ENCODE measurements at places on chromosomes 16 and 17.

DNA sequence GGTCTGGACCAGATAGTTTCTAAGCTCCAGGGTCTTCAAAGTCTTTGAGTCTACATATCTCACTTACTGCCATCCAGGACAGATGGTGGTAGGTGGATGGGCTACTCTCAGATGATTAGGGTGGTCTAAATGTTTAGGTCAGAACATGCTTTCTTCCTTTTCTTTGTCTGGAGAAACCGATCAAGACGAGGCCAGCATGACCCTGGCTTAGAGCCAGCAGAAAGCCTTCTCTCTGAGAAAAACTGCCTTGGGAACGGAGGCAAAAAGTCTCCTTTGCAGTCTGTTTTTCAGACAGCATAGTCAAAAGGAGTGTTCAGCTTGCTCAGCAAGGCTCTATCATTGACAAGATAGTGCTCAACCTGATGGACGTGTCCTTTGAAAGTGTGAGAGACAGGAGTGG is 48.8 kb downstream of the SPACA3 start:
- no peak for DNase-seq

DNA sequence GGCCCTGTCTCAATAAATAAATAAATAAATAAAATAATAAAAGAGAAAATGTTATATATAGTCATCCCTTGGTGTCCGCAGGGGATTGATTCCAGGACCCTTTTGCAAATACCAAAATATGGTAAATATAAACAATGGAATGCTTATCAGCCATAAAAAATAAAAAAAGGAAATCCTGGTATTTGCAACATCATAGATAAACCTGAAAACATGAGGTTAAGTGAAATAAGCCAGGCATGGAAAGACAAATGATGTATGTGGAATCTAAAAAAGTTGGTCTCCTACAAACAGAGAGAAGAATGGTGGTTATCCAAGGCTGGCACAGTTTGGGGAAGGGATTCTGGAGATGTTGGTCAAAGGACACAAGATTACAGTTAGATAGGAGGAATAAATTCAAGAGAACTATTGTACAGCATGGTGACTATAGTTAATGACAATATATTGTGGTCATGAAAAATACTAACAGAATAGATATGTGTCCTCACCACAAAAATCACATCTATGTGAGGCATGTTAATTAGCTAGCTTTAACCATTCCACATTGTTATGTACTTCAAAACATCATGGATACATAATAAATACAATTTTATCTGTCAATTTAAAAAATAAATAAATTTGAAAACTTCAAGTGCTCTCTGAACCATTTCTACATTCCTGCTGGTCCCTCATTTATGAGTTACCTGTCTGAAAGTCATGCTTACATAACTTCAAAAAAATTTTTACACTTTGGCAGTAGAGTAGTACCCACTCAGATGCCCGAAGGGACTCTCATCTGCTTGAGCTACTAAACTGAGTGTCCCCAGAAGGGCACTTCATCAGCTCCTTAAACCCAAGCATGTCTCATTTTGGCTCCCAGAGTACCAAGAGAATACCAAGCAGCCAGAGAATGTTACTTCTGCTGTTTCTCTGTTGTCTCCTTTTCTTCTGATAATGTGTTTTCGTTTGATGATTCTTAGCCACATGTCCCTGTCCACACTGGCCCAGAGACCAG is 26.6 kb downstream of the N4BP1 start:
- no peak for DNase-seq

DNA sequence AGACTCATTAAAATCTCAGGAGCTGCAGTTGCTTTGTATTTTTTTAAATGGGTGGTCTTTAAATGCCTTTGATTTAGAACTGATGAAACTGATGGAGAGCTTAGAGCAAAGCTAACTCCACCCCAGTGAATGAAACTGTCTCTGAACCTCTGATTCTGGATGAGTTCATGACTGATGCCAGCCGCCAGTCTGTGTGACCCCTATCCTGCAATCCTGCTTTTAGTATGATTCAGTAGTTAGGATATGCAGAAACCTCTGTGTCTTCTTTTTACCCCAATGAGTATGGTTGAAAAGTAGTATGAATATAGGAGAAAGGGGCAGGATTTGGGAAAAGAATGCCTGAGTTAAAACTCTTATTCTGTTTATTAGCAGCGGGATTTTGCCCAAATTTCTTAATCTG is 12.3 kb upstream of the SALL1 start:
- DNase-seq = no peak

DNA sequence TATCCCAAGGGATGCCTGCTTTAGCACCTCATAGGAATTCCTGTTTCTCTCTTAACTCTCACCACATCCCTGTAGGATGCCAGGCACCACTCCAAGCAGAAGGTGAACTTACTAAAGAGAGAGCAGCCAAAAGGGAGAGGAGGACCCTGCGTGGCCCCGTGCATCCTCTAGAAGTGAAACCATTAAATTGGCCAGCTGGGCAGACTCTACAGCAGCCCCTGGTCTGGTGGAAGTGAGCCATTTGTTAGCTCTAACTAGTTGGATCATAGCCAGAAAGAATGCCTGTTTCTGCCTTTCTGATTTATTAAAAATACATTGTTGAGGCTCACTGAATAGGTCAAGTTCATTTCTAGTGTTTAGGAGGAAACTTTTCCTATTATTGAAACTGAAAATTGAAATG is 22.3 kb downstream of the TMEM11 start:
- DNase-seq = peak; percentile 46

- DNase-seq = no peak
Observed at GRCh38 chr17:75754378-75755204, 10.4 kb downstream of the GALK1 start.

DNA sequence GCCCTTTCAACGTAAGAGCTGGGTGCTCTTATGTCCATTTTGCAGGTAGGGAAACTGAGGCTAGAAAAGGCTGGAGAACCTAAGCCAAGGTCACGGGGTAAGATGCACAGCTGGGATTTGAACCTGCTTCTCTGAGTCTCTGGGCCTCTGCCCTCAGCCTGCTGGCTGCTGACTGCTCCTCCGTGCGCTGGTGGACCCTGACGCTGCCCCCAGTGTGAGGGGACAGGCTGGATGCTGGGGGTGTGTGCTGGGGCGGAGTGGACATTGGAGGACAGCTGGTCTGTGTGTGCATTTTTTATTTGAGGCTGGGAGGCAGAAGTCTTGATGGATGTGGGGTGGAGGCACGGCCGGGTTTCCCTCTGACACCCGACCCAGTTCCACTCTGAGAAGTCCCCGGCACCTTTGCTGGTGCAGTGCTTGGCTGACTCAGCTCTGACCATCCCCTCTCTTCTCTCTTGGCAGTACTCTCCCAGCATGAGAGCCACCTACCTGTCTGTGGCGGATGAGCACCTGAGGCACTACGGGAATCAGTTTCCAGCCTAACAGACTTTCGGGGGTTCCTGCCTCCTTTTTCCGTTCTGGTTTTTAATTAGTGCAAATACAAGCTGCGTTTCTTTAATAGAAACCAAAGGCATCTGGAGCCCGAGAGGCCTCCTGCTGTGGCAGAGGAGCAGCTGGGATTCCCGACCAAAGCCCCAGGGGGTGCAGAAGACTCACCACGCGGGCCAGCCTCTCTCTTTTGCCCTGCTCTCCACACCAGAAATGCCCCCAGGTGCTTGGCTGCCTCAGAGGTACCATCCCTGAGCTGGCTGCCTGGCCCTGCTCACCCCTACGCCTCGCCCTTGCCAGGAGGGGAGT is 14.1 kb upstream of the DNAI2 start:
- DNase-seq = no peak

GRCh38 chr16:29302976-29303375 is 103.5 kb downstream of the NPIPB11 start:
- DNase-seq = no peak

GRCh38 chr16:46774743-46775177 is 26.6 kb upstream of the MYLK3 start:
- no peak for DNase-seq

- no peak for DNase-seq
Observed at GRCh38 chr16:64751906-64752305, 370.0 kb downstream of the CDH11 start.

DNA sequence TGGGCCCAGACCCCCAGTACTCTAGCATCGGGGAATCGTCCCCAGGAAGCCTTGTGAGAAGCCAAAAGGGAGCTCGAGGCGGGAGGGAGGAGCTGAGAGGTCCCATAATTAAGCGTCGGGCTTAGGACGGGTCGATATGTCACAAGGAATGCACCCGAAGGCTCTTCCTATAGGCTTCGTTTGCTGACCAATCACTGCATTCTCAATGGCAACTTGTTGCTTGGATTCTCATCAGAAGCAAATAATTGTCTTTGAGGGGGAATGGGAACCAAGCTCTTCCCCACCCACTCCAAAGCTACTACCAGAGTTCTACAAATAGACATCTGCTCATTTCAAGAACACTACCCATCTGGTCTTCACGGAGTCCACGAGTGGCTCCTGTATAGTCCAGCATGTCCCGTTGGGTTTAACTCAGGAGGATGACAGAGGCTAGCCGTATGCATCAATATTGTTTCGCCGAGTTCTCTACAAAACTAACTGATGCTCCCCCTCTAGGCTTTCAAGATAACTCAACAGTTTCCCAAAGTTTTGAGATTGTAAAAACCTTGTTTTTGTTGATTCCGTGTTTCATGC is 628 bp upstream of the BLMH start:
- no peak for DNase-seq

DNA sequence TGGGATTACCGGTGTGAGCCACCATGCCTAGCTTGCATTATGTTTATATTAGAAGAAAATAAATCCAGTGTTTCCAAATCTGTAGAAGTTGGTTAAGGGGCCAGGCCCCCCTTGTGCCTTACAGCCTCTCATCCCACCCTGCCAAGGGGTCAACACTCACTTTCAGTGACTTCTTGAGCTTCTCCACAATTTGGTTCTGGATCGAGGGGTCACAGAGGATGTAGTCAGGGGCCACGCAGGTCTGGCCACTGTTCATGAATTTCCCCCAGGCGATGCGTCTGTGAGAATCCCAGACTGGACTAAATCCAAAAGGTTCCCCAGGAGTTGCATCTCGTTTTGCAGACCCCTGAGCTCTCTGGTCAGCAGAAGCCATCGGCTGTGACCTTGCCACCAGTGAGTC is 7.2 kb downstream of the ALDH3A1 start:
- no peak for DNase-seq

DNA sequence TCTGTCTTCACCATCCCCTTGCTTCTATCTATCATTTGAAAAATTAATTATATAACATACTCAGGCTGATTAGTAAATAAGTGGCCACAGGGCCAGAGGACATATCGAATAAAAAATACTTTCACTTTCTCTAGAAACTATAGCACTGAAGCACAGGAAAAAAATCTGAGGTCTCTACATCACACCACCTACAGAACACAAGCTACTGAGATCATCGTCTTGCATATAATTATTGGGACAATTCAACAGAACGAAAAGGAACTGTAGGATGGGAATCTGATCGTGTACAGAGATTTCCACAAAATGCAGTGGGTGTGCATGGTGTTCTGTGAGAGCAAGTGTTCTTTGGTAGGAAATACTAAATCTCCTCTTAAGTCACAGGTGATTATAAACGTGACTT is 289.6 kb upstream of the ERCC4 start:
- DNase-seq = no peak

- no peak for DNase-seq
Observed at GRCh38 chr16:51880776-51881175, 666.2 kb downstream of the TOX3 start.

DNA sequence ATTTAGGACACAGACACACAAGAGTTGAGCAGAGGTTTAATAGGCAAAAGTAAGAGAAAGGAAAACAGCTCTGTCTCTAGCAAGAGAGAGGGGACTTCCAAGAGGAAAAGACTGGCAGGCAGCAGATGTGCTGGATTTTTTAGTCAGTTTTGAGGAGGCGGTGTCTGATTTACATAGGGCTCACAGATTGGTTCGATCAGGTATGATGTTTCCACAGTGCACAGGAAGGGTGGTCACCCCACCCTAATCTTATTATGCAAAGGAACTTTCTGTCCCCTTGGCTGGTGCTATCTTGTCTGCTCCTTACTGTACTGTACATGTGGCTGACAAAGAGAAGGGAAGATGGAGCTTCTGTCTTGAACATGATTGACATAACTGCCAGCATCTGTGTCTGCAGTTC is 25.3 kb downstream of the BFAR start:
- peak; percentile 67 for DNase-seq

DNA sequence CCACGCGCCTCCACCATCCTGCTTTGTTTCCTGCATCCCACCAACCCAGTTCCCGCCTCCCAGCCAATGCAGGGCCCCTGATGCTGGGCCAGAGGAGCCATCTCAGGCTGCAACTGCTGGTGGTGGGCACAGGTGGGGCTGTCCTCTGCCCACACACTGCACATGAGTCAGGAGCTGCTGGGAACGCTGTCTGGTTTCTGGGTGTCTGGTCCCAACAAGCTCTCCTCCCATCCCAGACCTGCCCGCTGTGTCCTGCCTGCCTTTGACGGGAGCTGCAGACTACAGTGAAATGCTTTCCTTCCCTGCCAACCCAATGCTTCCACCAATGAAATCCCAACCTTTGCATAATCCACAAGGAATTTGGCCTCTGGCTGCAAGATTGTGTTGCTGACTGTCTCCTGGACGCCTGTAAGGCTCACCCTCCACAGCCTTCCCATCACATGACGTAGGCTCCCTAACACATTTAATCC is 98.9 kb downstream of the N4BP1 start:
- DNase-seq = no peak

DNA sequence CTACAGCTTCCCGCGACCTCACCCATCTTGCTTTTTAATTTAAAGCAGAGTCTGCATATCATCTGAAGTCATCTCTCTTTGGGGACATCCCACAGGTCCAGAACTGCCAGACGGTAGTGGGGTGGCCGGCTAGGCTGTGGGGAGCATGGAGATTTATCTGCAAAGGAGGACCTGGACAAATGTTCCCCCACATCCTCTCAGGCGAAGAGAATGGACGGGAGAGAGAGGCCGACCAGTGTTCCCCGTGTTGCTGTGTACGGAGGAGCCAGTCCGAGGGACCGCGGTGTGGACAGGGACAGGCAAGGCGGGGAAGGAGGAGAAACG is 665 bp upstream of the MT1M start:
- DNase-seq = no peak

DNA sequence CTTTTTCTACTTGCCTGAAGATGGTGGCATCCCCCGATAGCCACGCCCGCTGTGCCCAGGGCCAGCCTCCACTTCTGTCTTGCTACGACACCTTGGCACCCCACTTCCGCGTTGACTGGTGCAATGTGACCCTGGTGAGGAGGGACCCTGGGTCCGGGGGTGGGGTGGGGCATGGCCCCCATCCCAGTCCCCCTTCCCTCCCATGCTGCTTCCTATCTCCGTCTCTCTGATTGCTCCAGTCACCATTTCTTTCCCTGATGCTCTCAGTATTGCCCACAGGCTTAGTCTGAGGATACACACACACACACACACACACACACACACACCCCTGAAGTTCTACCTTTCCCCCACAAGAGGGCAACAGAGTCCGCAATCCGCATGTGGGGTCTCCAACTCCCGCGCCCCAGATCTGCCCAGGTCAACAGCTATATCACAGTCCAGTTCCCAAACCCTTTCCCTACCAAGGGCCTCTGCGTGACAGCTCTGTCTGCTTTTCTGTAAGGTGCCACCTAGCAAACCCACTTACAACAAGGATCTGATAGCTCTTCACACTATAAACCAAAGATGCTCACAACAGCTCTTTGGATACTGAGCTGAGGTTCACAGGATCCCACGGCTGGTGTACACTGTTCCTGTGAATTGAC is 3.4 kb downstream of the SGCA start:
- DNase-seq = peak; percentile 66
